AG04450 (cell line): ENCODE measurements at places on chromosomes 6 and 20.

DNA sequence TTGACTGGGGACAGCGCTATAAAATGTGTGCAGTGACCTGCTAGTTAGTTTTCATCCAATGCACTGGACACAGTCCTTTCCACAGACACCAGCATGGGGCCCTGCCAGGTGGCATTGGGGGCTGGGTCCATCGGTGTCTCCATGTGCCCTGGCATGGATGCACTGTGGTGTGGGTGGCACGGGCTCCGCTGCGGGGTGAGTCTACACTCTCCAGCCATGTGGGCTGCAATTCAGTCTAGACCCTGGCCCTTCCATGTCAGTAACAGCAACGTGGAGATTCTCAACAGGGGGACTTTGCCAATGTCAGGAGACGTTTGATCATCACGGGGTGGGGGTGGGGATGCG is 100.0 kb downstream of the RAMACL start:
- no peak for DNase-seq

DNA sequence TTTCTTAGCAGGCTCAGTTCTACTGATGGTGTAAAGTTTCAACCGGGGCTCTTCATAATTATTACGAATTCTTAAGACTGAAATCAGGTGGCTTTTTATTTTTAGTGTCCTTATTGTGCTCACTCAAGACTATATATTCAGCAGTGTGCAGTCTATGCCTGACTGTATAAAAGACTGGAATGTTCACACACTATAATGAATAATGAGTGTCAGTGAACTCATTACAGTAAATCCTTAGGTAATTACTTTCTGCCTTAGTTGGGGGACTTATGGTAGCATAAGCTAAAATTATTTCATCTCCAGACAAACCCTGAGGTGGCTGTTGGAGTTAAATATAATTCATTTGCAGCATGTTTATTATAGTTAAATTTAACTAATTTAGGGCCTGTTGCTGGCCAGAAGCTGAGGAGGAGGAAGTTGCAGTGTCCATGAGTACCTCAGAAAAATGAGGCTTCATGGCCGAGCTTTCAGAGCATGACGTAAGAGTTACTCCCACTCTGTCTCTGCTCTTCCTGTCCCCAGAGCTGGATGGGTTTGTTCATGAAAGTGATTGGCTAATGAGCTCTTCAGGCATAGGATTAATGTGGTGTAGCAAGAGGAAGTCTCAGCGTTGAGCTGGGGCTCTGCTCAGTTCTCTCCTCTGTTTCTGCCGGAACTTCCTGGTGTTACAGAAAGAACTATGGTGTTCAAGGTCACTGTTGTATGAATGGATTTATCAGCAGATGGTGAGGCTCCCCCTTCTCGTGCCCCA is 335.7 kb downstream of the NRN1 start:
- no peak for DNase-seq

- no peak for DNase-seq
These were observed 235.1 kb downstream of the FNDC1 start for GRCh38 chr6:159404296-159404695.

DNA sequence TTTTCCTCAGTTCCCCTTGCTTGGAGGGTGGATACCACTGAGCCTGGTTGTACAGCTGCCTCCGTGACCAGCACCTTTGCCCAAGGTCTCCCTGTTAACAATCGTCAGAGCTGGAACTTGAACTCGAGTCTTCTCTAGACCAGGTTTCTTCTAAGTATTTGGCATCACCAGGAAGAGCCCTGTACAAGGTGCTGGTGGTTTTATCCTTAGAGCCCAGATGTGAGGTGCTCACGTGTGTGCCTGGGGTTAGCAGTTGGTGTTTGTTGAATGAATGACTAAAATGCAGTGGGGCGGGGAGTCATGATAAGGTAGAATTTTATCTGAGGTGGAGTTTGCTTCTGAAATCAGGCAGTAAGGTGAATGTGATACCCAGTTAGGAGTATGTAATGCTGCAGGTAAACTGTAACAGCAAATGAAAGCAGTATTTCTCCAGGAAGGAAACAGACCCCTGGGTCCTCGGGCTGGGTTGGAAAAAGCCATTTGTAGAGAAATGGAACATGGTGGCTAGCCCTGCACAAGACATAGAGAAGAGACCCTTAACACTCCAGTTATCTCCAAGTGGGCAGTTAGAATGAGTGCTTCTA is 3.1 kb downstream of the DNAJC5 start:
- DNase-seq: no peak

- DNase-seq: no peak
These were observed 3.8 kb downstream of the TBC1D32 start for GRCh38 chr6:121330516-121330915.

DNA sequence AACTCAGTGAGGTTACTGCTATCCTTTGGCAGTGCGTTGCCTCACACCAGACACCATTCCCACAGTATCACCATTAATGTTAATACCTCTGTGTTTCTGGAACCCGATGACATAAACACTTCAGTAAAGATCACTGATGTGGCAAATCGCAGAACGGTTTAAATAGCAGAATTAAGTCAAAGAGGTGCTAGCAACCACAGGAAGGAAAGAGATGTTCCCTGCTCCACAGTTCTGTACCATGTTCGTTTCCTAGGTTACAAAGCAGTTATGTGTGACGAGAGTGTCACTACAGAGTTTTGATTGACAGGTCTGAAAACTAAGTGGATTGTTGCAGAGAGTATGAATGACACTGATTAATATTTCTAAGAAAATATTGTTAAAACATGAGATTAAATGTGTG is 272.3 kb downstream of the KHDRBS2 start:
- DNase-seq: no peak

- no peak for DNase-seq
These were observed 23.0 kb downstream of the ERGIC3 start for GRCh38 chr20:35564905-35565304.

DNA sequence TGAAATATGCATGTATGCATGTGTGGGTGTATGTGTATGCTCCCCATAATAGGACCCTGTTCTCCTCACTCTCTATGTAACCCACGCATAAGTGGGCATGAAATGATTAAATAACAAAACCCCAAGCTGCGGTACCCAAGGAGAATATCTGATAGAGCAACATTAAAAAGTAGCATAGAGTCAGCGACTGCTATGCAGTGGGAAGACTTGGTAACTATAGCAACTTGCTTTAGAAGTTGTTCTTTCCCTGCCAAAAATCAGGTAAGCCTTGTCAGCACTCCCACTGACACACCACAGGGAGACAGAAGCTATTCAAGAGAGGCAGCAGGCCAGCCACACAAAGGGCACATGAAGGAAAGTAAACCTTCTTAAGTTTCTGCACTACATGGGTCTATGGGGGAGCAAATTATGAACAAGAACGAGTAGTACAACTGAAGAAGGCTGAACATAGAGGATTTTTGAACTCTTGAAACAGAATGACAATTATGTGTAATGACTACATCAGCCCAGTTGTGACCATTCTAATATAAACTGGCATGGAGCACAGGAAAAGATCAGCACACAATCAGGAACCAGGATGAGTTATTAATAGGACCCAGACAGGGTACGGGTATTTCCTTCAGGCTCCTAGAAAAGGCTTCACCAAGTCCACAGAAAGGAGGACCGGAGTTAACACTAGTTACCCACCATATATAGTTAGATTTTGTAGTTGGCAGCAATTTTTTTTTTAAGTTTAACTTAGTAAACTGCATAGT is 89.9 kb downstream of the GPR6 start:
- no peak for DNase-seq

DNA sequence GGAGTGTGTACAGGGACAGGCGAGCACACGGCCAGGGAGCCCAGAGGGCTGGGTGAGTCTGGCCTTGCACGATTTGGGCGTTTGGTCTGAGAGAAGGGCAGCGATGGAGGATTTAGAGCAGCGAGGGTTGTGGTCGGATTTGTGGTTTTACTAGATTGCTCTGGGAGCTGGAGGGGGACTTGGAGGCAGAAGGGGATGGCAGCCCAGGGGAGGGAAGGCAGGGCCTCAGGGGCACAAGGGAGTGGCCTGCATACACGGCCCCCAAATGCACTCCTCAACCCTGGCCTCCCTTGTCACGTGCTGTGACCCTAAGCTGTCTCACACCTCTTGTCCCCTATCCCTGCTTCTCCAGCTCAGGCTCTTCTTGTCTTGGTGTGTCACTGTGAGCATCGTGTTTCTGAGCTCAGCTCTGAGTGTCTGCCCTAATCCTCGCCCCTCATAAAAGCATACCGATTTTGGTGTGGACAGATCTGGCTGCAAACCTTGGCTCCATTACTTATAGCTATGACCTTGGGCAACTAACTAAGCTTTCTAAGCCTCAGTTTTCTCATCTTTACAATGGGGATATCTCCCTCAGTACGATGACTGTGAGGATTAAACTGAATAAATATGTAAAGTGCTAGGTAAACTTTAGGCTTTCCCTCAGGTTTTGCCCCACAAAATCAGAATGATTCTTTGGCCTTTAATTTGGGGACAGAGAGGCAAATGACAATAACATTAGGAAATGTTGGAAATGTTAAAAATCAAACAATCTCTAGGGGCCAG is 120.1 kb upstream of the ARMC2 start:
- no peak for DNase-seq

DNA sequence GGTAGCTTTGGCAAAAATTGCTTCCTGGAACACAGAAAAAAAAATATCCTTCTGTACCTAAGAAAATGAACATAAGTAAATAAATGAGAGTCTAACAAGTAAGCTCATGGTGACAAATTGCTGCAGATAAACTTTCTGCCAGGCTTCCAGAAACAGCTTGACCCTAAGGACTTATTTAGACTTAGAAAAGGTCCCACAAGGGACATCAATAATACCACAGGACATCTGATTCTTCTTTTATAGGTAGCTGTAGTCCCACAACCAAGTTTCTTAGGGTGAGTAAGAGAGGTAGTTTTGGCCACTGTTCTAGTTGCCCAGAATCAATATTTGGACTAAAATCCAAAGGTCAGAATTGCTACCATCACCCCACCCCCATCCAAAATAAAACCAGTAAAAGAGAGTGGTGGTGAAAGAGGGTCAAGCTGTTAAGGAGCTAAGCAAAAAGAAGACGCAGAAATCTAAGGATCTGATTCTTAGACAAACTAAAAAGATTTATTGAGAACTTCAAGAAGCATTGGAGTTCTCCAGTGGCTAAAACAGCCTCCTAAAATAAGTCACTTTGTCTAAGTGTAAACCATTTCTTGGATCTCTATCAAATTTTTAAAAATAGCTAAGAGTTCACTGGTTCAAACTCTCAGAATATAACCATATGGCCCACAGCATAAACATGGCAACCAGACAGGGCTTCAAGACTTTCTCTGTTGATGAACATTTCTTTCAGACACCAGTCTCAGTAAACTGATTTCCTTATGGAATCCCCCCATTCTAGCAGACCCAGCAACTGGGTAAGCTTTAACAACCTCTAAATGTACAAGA is 180.6 kb downstream of the PTPRK start:
- peak; percentile 38 for DNase-seq

DNA sequence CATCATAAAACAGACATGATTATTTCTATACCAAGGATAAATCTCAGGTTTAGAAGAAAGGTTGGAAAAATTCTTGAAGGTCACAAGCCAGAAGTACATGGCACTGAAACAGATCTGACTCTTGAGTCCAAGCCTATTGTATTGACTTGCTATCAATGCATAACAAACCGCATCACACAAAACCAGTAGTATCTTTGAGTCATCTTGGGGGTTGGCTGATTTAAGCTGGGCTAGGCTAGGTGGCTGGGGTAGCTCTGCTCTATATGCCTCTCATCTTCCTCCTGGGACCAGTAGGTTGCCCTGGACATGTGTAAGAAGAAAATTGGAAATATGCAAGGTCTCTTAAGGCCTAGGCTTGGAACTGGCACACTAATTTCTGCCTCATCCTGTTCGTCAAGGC is 37.0 kb upstream of the RAB23 start:
- DNase-seq: no peak

- DNase-seq: peak; percentile 74
These were observed 70.8 kb upstream of the AKIRIN2 start for GRCh38 chr6:87772597-87773530.

GRCh38 chr6:82030301-82030700 is 217.2 kb downstream of the IBTK start:
- no peak for DNase-seq

GRCh38 chr20:62227977-62228958 is 8.2 kb upstream of the HRH3 start:
- no peak for DNase-seq

GRCh38 chr20:35490736-35491181 is 35.4 kb downstream of the CEP250 start:
- no peak for DNase-seq

DNA sequence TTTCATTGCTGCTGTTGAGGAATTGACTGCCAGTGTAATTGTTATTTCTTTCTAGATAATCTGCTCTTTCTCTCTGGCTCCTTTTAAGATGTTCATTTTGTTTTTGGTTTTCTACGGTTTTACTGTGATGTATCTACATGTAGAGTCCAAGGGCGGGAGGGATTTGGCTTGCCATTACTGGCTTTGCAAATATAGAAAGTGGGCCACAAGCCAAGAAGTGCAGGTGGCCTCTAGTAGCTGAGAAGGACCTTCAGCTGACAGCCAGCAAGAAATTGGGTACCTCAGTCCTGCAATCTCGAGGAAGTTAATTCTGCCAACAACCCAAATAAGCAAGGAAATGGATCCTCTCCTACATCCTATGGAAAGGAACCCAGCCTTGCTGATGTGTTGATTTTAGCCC is 42.8 kb upstream of the GLP1R start:
- DNase-seq: no peak

GRCh38 chr6:25337431-25337830 is 58.3 kb downstream of the CARMIL1 start:
- DNase-seq: no peak

DNA sequence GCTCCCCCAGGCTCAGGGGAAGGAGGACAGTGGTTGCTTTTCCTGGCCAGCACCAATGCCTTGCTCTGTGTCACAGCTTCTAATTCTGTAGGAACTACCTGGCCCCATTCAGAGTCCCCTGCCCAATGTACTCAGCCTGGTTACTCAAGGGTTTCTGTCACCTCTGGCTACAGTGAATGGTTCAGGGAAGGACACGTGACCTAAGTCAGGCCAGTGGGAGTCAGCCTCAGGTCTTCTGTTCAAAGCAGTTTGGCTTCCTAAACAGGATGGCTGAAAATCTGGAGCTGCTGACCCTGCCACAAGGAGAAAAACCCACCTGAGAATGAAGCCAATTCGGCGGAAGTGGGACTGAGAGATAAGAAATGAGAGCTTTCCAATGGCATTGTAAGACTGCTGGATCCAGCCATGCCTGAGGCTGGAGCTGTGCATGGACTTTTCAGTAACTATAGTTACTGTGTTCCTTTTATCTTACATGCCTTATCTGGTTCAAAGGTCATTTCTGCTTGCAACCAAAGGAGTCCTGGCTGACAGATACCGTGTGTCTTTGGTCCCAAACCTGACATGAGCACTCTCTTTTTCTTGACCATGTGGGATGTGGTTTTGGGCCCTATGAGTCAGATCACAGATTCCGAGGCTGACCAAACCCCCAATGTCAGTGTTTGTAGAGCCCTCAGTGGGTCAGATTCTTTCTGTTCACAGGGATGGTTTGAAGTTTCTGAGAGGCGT is 104.3 kb downstream of the SULF2 start:
- no peak for DNase-seq
